Naive thymus-derived CD4-positive, alpha-beta T cell (primary cell): ENCODE measurements at places on chromosomes 7 and 10.
A peak's percentile ranks its signal among the peaks of the same experiment; 100 is the strongest.

- no peak for DNase-seq
Observed at GRCh38 chr10:111030042-111030750, 46.6 kb upstream of the ADRA2A start.

- DNase-seq = no peak
Observed at GRCh38 chr10:58733436-58733835, 220.8 kb downstream of the BICC1 start.

DNA sequence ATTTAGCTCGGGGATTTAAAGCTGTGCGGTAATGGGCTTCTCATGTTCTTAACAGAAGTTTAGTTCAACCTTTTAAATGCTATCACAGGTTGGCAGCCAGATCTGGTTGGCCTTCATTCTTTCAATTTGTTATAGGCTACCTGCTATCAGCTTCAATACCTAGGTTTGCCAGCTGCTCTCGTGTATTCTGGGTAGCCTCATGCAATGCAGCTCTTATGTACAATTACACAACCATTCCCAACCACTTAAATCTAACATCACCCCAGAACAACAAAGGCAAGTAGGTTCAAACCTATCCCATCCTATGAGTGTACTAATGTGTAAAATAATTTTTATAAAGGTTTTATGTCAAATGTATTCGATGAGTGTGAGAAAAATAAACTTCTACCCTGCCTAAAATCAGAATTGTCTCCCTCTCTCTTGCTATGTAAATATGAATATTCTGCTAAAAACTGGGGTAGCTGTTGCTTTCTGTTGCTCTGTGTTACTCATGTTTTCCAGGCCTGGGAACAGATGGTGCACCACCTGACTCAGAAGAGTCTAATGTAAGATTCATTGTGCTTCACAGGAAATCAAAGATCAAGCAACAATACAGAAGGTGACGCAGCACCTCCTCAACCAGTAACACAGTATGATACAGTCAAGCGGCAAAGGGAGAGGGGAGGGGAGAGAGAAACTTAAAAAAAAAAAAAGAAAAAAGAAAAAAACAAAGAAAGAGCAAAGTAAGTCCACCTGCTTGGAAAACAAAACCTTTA lies 188.6 kb downstream of the ETV1 start:
- DNase-seq = no peak

DNA sequence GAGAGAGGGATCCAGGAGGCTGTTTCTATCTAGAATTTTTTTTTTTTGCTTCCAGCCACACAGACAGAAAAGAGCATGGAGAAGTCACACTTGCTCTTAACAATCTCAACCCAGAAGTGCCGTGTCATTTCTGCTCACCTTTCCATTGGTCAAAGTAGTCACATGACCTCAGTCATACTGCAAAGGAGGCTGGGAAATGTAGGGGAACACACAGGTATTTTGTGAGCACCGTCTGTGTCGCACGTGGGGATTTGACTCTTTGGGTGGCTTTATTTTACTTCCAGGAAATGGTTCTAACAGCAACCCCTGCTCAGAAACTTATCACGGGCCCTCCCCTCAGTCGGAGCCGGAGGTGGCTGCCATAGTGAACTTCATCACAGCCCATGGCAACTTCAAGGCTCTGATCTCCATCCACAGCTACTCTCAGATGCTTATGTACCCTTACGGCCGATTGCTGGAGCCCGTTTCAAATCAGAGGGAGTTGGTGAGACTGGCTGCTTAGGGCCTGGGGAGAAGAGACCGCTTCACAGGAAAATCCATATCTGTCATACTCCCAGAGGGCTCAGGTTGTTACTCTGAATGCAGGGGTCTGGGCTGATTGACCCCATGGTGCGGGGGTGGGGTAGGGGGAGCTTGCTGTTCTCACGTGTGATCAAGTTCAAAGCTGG lies 13.1 kb upstream of the CPA1 start:
- DNase-seq = no peak

GRCh38 chr7:80277434-80278427 lies 143.1 kb downstream of the GNAI1 start:
- DNase-seq = no peak

DNA sequence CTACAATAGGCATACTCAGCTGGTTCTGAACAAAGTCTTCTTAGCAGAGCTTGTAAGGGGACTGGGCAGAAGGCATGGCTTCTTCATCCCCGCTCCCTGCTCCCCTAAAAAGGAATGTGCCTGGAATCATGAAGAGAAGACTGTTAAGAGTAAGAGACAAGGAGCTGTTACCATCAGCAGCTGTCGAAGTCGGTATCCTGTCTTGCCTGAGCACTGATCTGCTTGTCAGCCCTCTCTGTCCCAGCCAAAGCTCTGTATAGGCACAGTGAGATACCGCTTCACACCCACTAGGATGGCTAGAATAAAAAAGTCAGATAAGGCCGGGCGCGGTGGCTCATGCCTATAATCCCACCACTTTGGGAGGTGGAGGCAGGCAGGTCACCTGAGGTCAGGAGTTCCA lies 2.4 kb downstream of the ABLIM1 start:
- DNase-seq = no peak

- DNase-seq = peak; percentile 13
Observed at GRCh38 chr7:77199013-77199966, at the start of gene FGL2. FGL2 (minus strand) TSS chr7:77199819; CDS start chr7:77199793, 26 bp downstream.

DNA sequence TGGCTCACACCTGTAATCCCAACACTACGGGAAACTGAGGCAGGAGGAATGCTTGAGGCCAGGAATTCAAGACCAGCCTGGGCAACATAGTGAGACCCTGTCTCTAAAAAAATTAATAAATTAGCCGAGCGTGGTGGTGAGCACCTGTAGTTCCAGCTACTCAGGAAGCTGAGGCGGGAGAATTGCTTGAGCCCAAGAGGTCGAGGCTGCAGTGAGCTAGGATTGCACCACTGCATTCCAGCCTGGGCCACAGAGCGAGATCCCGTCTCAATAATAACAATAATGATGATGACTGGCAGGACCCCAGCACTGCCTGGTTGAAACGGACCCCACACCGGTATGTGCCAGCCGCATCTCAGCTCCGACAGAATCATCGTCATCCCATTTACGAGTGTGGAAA lies 93.0 kb downstream of the ELFN1 start:
- no peak for DNase-seq

GRCh38 chr7:32680259-32681173 lies 185.2 kb downstream of the AVL9 start:
- DNase-seq = no peak
